ENCODE measurements at places on chromosomes 1 and 21. TPM values are rescaled to one million over a fixed set of nuclear protein-coding genes. Genes with fewer than 3 reads are reported as not detected.

The PCP4 gene
- total RNA-seq = 2.0 TPM

The MRAP gene
- total RNA-seq = 0.89 TPM

DNA sequence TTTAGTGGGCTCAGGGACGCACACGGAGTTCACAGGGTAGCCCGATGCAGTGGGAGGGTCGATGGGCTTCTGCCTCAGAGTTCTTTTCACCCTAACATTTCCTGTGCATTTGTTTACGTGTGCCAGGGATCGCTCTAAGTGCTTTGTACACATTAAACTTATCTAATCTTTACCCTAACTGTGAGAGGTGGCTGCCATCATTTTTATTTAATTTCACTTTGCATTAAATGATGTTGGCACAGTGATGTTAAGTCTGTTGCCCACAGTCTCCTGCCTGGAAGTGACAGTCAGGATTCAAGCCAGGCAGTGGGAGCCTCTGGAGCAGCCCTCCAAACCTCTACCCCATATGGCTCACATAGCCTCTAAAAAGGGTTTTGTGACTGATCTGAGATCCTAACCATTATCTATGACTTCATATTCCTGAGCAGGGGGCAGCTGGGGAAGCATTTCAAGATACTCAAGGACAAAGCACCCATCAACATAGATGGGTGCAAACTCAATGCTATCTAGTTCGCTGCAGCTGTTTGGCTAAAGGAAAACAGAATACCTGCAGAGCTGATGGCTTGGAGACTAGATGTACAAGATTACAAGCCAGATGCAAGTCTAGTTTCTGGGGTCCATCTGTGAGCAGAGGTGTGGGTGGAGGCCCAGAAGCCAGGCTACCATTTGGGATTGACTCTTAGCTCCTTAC lies 303.8 kb downstream of the DISC1 start:
- H3K27ac ChIP-seq = no peak overlapping the region
- peaks cover 41% of the 10 kb centered on the region for H3K27me3 ChIP-seq

- H3K4me3 ChIP-seq = no peak overlapping the region
- peaks cover 1% of the 10 kb centered on the region for H3K4me1 ChIP-seq
- no peaks in the 10 kb centered on the region for H3K27me3 ChIP-seq
- no peak overlapping the region for H3K27ac ChIP-seq
- no peak for DNase-seq
Observed at GRCh38 chr1:183168308-183168707, 17.8 kb upstream of the LAMC2 start.

DNA sequence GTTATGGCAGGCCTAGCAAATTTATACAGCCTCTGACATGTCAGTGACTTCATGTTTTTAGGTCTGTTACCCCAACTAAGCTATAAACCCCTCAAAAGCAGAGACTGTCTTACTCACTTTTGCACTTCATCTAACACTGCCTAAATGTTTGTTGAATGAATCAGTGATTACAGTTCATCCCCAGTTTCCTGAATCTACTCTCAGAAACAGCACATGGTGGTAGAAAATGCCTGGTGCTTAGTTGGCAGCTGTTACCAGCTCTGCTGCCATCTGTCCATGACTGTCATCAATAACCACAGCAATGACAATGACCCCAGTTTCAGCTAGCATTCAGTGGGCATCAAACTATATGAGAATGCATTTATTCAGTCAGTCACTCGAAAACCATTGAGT lies 110.5 kb upstream of the SERBP1 start:
- H3K27me3 ChIP-seq = no peaks in the 10 kb centered on the region
- no peaks in the 10 kb centered on the region for H3K36me3 ChIP-seq
- no peak overlapping the region for H3K4me3 ChIP-seq
- peak overlapping the region; percentile 39 for H3K27ac ChIP-seq

The OVAAL gene
- total RNA-seq = not detected

- H3K36me3 ChIP-seq = peaks cover 22% of the 10 kb centered on the region
- no peaks in the 10 kb centered on the region for H3K27me3 ChIP-seq
- peaks cover 2% of the 10 kb centered on the region for H3K4me1 ChIP-seq
- H3K27ac ChIP-seq = no peak overlapping the region
Observed at GRCh38 chr21:44490405-44490804, 35.1 kb downstream of the LRRC3 start.

GRCh38 chr1:78619032-78619431 lies 1.2 kb upstream of the IFI44L start:
- DNase-seq = no peak
- H3K4me1 ChIP-seq = no peaks in the 10 kb centered on the region

- H3K4me3 ChIP-seq = no peak overlapping the region
- H3K27me3 ChIP-seq = peaks cover 5% of the 10 kb centered on the region
Observed at GRCh38 chr1:10932088-10932487, 80.4 kb upstream of the TARDBP start.

DNA sequence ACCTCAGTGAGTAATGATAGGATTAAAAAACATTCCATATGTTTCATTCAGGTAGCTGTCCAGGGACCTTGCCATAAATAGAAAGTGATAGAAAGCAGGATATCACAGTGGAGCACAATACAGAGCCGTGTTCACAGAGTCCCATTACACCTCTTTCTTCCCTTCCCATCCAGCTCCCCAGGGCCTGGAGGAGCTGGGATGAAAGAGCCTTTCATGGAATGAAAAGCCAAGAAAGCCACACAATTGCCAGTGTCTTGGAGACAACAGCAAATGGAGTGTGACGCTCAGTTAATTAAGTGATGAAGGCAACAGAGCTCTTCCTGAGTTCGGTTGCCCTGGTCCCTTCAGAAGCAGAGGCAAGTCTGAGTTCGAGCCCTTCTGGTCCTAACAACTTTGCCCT lies 387.3 kb upstream of the PLXNA2 start:
- H3K4me3 ChIP-seq = no peak overlapping the region
- no peaks in the 10 kb centered on the region for H3K36me3 ChIP-seq
- no peak for DNase-seq

The SYT11 gene
- total RNA-seq = 1.7 TPM

GRCh38 chr1:53689736-53690326 lies 49.1 kb downstream of the GLIS1 start:
- no peak for DNase-seq
- no peaks in the 10 kb centered on the region for H3K36me3 ChIP-seq
- H3K4me3 ChIP-seq = no peak overlapping the region
- peaks cover 18% of the 10 kb centered on the region for H3K4me1 ChIP-seq
- H3K27ac ChIP-seq = no peak overlapping the region

The ANKRD45 gene
- total RNA-seq = 1.2 TPM
